ENCODE measurements at places on chromosomes 11 and 22.

DNA sequence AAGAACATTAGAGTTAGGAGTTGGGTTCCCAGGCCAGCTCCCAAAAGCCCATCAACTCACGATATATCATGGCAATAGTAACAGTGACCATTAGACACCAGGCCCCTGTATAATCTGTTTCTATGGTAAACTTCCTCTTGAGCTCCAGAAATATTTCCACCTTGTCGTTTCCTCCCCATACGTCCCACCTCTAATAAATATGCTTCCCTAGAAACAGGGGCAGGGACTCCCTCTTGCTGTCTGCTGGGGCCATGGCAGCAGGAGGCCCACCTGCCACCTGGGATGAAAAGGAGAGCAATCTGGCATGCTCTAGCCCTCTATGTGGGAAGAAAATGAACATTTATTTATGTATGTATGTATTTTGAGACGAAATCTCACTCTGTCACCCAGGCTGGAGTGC is 32.2 kb upstream of the AMOTL1 start:
- no peak for DNase-seq

DNA sequence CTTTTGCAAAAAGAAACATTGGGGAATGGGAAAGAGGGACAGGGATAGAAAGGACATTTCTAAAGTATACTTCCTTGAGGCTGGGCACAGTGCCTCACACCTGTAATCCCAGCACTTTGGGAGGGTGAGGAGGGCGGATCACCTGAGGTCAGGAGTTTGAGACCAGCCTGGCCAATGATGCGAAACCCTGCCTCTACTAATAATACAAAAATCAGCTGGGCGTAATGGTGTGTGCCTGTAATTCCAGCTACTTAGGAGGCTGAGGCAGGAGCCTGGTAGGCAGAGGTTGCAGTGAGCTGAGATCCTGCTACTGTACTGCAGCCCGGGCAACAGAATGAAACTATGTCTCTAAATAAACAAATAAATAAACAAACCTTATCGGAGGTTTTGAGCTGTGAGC is 16.3 kb upstream of the TEF start:
- DNase-seq: no peak

- no peak for DNase-seq
Measured at GRCh38 chr11:11072067-11072466, 214.2 kb upstream of the ZBED5 start.

DNA sequence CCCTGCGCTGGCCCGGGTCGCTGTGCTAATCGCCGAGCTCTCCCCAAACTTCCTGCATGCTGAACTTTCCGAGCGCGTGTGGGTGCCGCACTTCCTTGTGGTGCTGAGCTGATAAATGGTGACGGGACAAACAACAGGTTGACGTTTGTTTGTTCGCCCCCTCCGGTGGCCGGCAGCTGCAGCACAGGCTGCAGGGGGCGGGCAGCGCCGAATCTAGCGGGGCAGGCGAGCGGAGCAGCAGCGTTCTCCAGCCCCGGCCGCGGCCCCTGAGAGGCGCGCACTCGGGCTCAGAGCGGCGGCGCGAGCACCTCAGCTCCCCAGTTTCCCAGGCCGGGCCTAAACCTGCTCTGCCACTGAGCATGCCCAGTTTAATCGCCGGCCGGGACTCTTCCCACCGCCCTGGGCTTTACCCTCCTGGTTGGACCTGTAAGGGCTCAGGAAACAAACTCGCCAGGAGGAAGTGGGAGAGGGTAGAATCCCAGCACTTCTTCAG is at the start of gene PDGFD:
PDGFD (minus strand) TSS at position 120 of the 493 bp plus-strand sequence.
- no peak for DNase-seq

DNA sequence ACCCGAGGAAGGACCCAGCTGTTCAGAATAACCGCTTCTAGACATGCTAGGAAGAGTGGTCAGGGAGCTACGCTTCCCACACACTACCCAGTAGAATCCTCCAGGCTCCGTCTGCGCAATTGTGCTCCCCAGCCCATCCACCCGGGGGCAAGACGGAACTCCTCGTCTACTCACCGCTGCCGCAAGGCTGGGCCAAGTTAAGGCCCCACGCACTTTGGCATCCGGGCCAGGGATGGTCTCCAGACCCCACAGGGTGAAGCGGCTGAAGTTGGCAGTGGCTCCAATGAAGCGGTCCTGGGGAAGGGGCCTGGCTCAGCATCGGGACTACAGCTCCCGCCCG is 757 bp downstream of the RNASEH2C start:
- DNase-seq: no peak
